ENCODE measurements at places on chromosomes 4 and X.

- no peak for DNase-seq
Measured at GRCh38 chr4:186414390-186414789, 141.0 kb downstream of the MTNR1A start.

DNA sequence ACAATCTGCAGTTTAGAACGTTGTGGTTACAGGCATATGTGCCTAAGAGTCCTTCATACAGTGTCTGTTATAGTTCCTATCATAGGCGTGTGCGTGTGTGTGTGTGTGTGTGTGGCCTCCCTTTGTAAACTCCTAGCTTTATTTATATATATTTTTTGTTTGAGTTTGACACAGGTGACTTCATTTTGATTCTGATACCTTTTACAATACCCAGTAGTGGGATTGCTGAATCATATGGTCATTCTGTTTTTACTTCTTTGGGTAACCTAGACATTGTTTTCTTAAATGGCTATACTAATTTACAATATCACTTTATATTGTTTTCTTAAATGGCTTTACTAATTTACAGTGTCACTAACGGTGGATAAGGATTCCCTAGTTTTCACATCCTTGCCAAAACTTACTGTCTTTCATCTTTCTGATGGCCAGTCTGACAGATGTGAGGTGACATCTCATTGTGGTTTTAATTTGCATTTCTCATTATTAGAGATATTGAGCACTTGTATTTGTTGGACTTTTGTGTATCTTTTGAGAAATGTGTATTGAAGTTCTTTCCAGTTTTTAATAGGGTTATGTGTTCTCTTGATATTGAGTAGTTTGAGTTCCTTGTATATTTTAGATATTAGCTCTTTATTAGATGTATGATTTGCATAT is 211.1 kb upstream of the NUDT6 start:
- DNase-seq = no peak

DNA sequence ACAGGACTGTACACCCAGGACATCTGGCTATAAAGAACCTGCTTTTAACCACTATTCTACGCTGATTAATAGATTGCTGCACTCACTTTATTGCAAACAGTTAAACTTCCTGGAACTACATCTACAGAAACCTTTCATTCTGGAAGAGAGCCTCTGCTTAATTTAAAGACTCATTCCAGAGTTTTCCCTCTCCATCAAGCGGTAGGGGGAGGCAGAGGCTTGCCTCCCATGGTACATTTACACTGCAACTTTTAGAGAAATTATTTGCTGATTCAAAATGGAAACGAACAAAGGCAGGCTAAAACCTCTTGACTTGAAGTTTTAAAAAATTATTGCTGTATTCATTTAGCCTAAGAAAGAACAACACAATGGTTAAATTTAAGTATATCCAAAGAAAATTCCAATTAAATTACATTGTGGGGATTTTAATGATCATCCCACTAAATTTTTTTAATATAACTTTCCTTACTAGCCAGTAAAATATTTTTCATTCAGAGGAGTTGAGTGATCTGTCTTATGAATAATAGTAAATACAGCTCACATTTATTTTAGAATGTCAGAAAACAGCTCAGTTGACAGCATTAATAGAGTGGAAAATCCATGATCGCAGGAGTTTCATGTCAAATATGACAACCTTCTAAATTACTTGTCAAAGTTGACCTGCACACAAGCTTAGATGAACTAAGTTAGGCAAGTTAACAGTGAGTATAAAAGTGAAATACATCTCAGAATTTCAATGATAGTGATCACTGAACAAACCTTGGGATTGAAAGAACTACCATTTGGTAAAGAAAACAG is 46.3 kb upstream of the PCDH10 start:
- DNase-seq = no peak

DNA sequence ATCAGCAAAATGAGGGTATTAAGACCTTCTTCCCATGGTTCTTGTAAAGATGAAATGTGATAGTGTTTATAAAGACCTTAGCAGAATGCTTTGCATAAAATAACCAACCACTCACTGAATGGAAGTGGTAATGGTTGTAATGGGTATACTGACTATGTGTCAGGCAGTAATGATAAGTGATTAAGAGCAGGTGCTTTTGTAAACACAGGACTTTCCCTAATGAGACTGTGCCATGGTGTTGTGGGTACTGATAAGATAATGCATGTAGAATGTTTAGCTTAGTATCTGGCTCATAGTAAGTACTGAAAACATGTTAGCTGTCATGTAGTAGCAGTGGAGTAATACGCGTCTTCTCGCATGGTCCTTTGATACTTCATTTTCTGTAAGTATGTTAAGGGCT is 6.9 kb downstream of the LSM6 start:
- DNase-seq = no peak

GRCh38 chrX:71650333-71650969 is 16.9 kb upstream of the LOC101059915 start:
- no peak for DNase-seq

GRCh38 chr4:41120297-41121217 is 93.8 kb downstream of the APBB2 start:
- no peak for DNase-seq

GRCh38 chr4:114226179-114226578 is 246.7 kb upstream of the ARSJ start:
- DNase-seq = no peak

GRCh38 chr4:15078682-15079642 is 76.7 kb downstream of the CPEB2 start:
- no peak for DNase-seq

DNA sequence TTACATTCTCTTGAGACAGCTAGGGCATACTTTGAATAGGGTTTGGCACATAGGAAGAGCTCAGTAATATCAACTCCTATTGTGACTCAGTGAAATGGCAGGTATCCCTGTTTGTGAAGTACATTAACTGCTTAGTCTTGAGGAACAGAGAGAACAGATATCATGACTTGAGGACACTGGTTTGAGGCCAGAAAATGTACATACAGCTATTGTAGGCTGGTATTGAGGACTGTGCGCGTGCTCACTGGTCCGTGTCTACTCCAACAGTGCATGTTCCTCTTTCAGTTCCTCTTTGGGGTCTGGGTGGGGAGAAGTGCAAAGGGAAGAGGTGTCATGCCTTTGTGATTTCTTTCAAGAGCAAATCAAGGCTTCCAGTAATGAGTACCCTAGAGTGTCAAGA is 34.6 kb upstream of the TBC1D9 start:
- DNase-seq = no peak

DNA sequence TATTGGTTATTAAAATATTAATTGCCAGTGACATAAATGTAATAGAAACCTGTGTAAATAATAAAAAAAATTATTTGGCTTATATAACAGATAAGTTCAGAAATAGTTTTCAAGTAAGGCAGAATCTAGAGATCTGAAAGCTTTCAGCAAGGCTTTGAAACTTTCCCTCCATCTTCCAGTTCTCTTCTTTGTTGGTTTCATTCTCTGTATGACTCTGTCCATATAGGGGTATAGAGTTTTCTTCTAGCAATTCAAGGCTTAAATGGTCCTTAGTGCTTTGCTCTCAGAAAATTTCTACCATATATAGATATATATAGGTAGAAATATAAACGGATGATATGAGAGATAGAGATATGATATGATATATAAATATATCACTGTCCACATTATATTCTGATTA is 160.5 kb upstream of the GABRA2 start:
- DNase-seq = no peak

DNA sequence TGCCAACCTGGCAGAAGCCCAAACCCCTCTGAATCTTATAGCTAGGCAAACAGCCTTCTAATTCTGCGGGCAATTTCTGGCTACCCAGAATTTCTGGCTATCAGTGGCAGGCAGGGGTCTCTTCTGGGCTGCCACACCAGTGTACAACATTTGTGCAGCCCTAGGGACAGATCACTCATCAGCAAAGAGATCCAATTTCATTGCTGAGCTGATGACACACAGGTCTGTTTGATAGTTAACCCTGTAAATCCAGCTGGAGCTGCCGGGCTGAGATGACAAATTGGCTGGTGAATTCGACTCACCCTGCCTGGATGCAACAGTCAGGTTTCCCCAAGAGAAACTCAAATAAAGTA is 2.4 kb downstream of the MID1 start:
- DNase-seq = no peak

DNA sequence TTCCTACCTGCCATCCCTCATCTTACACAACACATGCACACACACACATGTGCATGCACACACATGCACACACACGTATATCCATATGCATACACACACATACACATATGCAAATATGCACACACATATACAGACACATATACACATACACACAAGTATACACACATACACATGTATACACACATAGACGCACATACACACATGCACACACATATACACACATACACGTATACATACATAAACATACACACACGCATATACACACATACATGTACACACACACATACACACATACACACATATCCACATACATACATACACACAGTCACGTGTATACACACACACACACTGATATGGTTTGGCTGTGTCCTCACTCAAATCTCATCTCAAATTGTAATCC is 37.0 kb upstream of the AFAP1 start:
- no peak for DNase-seq

- DNase-seq = no peak
Measured at GRCh38 chr4:187999406-187999932, 3.9 kb downstream of the ZFP42 start.

GRCh38 chr4:77990456-77990855 is 66.7 kb upstream of the FRAS1 start:
- DNase-seq = no peak

DNA sequence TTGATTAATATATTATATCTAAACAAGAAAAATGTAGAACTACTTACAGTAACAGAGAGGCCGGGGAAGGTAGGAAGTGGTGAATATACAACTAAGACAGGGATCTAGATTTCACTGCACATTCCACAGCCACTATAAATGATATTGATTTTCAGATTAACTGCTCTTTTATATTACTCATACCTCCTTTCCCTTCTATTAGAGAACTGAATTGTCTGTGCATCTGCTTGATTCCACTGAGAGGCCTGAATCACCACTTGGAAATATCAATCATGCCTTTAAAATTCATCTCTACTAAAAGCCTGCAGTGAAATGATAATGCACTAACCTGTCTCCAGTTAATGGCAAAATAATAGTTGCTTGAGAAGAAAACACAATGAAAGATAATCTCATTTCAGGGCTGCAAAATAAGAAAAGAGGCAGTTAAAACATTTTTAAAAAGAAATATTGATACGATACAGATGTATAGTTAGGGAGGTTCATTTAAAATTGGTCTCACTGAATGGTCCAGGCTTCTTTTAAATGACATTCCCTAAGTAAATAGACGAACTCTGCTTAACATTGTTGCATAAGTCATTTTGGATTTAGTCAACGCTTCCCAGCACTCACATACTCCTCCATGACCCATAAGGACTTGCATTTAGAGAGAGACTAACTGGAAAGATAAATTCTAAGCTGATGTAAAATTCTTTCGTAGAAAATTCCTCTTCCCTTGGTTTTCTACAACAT is 3.8 kb downstream of the ANTXR2 start:
- DNase-seq = no peak

GRCh38 chr4:178823673-178824295 is 1381.5 kb upstream of the AGA start:
- DNase-seq = no peak

- no peak for DNase-seq
Measured at GRCh38 chr4:89598602-89599001, 238.4 kb downstream of the SNCA start.

DNA sequence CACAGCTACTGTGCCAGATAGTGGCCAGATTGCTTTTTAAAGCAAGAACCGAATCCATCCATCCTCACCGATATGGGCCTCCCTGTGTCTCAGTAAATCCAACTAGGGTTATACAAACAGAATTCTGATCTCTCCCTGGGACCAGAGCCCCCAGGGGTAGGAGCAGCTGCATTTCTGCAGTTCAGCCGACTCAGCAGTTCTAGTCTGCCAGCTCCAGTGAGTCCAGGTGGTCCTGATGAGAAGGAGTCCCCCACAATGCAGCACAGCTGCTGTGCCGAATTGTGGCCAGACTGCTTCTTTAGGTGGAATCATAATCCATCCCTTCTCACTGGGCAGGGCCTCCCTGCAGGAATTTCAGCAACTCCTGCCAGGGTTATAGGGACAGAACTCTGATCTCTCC is 532.9 kb downstream of the ACTRT1 start:
- no peak for DNase-seq

GRCh38 chrX:42686706-42687105 is 91.3 kb downstream of the PPP1R2C start:
- no peak for DNase-seq

- no peak for DNase-seq
Measured at GRCh38 chr4:187393531-187394344, 601.8 kb upstream of the ZFP42 start.

DNA sequence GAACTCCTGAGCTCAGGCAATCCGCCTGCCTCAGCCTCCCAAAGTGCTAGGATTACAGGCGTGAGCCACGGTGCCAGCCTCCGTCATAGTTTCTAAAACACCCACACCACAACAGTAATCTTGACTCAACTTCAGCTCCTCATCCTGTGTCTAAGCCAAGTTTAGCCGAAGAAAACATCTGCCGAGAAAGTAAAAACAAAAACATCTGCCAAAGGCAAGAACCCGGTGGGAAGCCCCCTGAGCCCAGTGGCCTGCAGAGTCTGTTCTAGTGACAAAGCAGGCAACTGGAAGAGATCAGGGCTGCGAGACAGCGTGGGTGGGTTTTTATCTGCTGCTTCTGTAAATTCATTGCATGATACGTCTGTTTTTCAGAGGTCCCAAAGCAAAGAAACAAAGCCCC is 26.6 kb upstream of the CD99 start:
- DNase-seq = no peak

DNA sequence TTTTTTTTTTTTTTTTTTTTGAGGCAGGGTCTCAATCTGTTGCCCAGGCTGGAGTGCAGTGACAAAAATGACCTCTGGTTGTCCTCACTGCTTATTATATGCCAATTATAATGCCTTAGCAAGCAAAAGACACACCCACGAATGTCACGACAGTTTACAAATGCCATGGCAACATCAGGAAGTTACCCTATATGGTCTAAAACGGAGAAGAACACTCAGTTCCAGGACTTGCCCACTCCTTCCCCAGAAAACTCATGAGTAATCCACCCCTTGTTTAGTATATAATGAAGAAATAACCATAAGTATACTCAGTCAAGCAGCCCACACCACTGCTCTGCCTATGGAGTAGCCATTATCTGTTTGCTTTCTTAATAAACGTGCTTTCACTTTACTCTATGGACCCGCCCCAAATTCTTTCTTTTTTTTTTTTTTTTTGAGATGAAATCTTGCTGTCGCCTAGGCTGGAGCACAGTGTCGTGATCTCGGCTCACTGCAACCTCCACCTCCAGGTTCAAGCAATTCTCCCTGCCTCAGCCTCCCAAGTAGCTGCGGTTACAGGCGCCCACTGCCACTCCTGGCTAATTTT is 106.2 kb downstream of the SMIM20 start:
- DNase-seq = no peak

- no peak for DNase-seq
Measured at GRCh38 chrX:40831750-40832149, 96.4 kb upstream of the MED14 start.

All from activated T-helper 1 cell treated with anti-CD3 and anti-CD28 coated beads, Interleukin-2, amount 50 U/mL, for 16 hours (primary cell).